ENCODE measurements at places on chromosomes 1 and 21. TPM values are rescaled to one million over a fixed set of nuclear protein-coding genes. Genes with fewer than 3 reads are reported as not detected.

DNA sequence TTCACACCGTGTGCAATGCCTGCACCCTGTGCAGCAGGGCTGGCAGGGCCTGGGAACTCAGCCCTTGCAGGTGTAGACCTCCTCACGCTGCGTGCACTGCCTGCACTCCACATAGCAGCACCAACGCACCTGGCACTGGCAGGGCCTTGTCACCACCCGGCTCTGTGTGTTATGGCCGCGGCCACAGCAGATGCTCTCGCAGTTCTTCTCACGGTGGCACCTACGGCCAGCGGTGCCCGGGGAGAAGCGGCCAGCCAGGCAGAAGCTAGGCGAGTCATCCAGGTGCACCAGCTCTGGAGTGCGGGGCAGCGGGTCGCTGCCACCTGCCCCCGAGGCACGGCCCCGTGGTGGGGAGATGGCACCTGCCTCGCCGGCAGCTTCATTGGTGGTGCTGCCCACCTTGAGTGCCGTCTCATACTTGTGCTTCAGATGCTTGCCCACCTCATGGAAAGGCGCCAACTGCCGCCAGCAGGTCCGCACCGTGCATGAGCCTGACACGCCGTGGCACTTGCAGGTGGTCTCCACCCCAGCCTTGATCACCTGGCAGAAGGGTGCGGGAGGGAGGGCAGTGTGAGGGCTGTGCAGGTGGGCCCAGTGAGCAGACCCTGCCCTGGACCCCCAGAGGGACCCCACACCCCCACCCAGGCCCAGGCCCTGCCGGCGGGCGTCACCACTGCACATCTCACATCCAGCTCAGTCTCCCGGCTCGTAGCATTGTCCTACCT is 26.1 kb downstream of the WNT9A start:
- peak; percentile 55 for DNase-seq

Gene KCNT2
- 0.81 TPM for total RNA-seq

Gene PROK1
- total RNA-seq, result not detected

Gene LCE1A
- total RNA-seq, result not detected

DNA sequence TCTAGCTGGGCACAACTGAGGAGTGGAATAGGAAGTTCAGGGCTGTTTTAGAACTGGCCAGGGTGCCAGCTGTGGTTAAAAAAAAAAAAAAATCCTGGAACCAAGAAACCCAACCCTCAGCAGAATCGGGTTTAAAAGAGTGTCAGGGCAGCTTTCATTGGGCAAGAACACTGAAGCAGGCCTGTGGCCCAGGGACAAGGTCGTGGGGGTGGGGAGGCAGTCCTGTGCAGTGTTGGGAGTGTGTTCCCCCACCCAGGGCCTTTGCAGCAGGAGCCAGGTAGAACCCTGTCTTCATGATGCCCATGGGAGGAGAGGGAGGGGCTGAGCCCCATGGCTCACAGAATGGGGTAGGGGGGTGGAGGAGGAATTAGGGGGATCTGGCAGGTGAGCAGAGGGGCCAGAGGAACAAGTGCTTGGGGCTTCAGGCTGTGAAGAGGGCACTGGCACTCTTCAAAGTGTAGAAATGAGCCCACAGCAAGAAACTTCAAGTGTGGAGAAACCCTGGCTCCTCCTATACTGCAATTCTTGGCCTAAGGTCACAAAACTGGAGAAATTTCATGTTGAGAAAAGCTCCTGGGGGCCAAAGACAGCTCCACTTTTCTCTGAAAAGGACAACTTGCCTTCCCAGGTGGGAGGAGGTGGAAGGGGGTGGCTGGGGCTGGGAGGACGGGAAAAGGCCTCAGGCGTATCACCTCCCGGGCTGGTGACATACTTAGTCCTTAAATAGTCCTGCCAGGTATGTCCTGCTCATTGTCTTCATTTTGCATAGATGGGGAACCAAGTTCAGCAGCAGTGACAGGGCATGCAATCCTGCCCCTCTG is 39.3 kb downstream of the KIAA1614 start:
- no peak for DNase-seq

DNA sequence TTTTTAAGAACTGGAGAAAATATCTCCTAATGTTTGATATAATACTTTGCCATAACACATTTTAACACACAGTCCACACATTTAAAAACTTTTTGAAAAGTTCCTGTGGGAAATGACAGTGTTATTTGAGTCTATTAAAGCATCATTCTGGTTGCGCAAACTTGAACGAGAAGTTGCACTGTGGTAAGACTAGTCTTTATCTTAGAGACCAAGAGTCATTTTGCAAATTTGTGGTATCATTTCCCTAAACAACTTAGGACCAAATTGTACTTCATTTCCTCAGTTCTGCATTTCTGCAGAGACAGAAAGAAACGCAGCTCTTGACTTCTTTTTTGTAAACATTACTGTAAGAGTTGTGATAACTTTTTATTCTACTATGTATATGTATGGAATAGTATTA is at the start of gene RGS18:
TSS of gene RGS18 (plus strand) at position 282 of the 400 bp plus-strand sequence. CDS start 176 bp downstream, outside the sequence.
- no peak for DNase-seq
